ENCODE measurements at places on chromosomes 5 and 9.

DNA sequence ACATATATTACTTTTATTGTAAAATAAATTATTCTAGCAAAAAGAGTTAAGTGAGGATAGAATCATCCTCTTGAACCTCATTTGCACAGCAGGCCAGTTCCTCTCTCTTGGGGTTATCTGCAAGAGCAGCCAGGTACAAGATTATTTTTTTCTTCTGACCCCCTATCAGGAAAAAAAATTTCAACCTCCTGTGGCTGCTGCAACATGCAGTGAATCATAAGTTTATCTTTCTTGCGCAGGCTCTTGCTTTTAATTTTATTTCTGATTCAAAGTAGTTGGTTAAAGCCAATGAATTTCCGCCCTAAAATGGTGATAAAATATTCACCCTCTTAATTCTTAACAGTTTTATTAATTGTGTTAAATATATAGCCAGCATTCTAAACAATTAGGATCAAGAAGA lies 69.7 kb upstream of the PPP3R2 start:
- DNase-seq = no peak

DNA sequence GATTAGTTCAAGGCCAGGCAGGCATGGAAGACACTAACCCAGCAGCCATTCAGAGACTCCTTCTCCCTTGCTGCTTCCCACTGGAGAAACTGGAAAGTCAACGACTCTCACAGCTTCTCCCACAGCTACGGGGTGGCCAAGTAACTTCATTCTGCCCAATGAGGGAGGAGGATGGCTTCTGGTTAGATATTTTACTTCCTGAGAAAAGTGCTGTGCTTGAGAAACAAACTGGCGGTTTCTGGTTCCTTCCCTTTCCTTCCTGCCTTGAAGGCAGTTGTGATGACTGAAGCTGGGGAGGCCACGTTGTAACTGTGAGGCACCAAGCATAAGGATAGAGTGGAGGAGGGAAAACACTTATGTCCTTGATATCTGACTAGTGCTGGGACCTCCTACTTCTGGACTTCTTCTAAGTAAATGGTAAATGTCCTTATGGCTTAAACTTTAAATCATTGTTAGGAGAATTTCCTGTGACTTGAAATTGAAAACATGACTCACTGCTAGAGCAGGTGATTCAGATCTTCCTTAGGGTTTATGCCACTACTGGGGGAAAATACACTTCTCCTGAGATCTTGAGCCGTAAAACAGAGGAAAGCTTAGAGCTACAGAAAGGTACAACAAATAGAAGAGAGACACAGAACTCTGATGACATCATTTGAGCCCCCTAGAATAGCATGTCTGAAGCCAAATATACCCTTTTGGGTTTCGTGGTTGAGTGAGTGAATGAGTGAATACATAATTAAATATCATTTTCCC lies 3.1 kb upstream of the GNPDA1 start:
- no peak for DNase-seq

DNA sequence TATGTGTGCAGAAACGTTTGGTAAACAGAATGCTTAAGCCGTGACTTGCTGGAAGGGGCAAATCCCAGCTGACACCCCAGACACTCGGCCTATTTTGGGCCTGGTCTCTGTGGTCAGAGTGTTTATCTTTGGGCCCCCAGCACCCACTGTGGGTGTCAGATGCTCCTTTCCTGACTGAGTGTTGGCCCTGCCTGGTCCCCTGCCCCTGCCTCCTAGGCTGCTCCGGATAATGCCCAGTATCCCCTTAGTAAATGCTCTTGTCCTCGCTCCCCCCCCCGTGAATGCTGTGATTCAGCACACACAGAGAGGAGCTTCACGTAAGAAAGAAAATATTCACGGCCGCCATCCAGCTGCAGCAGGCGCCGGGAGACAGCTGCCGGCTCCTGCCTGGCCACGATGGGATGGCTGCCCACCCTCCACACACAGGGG lies 11.3 kb upstream of the ANGPTL2 start:
- DNase-seq = no peak

GRCh38 chr9:76658510-76659231 lies 105.6 kb upstream of the PCA3 start:
- no peak for DNase-seq

DNA sequence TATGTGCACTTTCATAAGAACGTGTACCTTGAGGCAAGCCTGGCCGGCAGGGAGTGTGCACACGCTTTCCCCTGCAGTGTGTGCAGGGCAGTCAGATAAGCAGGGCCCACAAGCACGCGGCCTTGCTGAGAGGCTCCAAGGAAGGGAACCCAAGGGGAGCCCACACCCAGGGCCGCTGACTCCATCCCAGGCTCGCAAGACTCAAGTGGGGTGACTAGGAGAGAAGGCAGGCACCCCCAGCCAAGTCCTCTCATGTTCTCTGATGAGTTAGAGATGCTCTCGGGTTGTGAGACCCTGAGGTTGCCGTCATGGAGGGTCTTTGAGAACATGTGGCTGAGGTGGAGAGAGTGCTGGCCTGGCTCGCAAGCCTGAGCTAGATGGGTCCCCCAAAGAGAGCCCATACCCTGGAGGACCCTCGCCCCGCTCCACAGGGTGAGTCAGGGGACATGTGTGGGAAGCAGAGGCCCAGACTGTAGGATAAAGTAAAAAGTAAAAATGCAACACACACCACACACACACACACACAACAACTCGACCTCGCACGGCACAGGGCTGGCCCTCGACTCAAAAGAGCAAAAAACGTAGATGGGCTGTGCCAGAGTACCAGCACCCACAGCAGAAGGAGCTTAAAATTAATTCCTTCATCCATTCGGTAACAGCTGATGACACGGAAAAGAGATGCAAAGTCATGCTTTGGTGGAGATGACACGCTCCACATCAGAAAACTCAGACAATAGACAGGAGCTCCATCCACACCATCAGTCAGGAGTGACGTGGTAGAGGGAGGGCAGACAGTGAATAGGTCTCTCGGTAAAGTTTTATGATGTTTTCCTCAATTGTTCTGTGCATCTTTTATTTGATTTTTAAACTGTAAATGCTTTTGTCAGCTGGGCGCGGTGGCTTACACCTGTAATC lies 54.8 kb upstream of the NKD2 start:
- no peak for DNase-seq

DNA sequence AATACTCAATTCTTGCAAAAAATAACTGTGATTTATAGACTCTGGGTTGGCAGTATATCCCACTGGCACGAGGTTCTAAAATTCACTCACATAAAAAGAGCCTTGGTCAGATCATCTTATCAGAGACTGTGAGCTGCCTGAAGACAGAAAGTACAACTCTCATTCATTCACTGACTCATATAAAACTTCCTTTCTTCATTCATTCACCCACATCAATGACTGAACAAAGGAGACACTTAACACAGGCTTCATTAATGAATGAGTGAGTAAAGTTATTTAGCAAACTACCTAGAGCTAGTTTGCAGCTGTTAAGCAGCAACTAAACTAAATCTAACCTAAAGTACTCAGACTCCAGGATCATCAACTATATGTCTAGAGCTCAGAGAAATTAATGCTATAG lies 214.7 kb downstream of the DENND1A start:
- DNase-seq = no peak

DNA sequence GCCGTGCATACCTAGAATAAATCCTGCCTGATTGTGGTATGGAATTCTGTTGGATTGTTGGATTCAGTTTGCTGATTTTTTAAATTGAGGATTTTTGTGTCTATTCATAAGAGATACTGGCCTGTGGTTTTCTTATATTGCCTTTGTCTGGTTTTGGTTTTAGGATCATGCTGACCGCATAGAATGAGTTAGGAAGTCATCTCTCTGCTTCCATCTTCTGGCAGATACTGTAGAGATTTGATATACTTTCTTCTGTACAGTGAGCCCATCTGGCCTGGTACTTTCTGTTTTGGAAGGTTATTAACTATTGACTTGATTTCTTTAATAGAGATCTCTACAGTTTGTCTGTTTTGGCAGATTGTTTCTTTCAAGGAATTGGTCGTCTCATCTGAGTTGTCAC lies 14.7 kb downstream of the CEP72 start:
- DNase-seq = no peak

GRCh38 chr9:31807574-31808256 lies 576.7 kb upstream of the ACO1 start:
- no peak for DNase-seq

- DNase-seq = no peak
Measured at GRCh38 chr9:84819491-84819991, 150.0 kb downstream of the NTRK2 start.

GRCh38 chr5:24235946-24236345 lies 408.8 kb downstream of the CDH10 start:
- DNase-seq = no peak

GRCh38 chr9:89698411-89699005 lies 93.7 kb downstream of the GADD45G start:
- no peak for DNase-seq

All from NCI-H2107 (cell line).